ENCODE measurements at places on chromosomes 7 and 10. TPM values are rescaled to one million over a fixed set of nuclear protein-coding genes. Genes with fewer than 3 reads are reported as not detected.

- peak; percentile 31 for DNase-seq
These were observed 61.5 kb upstream of the ELMO1 start for GRCh38 chr7:37510043-37510634.

GRCh38 chr7:98418636-98419315 lies 17.9 kb upstream of the BAIAP2L1 start:
- peak; percentile 23 for DNase-seq

The IKZF1 gene
- 374 TPM for total RNA-seq

The RFC2 gene
- total RNA-seq, result 69.5 TPM

DNA sequence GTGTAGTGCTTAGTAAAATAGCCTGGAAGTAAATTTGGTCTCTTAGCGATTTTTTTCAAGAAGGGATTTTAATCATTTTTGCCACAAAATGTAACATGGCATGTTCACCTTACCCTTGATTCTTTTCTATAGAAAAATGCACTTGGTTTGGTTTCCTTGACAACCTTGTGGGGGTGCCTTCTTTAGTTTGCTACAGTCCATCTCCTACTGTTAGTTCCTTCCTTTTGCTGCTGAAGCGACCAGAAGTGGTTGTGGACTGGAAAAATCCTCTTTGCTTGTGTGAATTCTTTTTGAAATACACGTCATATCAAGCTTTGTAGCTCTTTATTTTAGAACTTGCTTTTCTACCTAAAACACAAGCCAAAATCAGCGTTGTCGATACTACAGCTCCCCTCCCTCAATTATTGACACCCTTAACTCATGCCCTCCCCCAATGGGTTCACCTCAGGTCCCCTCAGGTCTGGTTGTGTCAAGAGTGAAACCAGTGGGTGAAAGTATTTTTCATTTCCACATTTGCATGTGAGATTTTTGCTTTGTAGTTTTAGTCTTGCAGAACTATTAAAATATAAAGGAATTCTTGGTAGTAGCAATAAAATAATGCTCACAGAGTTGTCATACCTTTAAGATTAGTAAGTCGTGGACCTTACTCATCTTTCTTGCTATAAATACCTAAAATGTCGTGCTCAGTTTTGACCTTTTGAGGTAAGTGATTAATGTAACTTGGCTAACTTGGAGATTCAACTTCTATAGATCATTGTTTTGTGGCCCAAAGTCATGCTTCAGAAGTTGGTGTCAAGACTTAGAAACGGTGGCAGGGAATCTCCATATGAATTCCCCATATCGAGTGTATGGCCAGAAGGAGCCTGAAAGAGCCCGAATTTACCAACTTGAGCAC lies 1.5 kb downstream of the ACTR3B start:
- DNase-seq, result no peak

DNA sequence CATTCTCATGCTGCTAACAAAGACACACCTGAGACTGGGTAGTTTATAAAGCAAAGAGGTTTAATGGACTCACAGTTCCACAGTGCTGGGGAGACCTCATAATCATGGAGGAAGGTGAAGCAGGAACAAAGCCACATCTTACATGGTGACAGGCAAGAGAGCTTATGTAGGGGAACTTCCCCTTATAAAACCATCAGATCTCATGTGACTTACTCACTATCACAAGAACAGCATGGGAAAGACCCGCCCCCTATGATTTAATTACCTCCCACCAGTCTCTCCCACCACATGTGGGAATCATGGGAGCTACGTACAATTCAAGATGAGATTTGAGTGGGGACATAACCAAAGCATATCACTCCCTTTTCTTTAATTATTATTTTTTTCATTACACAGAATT lies 16.6 kb downstream of the COL28A1 start:
- DNase-seq, result no peak

DNA sequence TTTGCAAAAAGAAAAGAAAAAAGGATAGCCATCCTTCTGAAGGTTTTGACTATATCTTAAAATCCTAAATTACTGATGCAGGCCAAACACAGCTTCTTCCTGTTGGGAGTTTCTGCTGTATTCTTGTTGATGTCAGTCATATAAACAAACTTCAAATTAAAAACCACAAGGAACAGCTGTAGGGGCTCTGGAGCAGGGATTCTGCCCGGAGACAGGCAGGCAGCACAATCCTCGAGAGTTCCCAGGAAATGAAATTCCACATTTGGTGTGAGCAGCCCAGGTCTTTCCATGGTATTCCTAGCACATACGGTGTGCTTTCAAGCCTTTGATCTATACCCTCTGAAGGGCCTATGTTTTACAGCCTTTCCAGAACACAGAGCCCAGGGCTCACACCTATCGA lies 43.2 kb downstream of the INSYN2A start:
- DNase-seq, result no peak

GRCh38 chr7:95716357-95717122 lies 55.8 kb upstream of the DYNC1I1 start:
- DNase-seq, result no peak

DNA sequence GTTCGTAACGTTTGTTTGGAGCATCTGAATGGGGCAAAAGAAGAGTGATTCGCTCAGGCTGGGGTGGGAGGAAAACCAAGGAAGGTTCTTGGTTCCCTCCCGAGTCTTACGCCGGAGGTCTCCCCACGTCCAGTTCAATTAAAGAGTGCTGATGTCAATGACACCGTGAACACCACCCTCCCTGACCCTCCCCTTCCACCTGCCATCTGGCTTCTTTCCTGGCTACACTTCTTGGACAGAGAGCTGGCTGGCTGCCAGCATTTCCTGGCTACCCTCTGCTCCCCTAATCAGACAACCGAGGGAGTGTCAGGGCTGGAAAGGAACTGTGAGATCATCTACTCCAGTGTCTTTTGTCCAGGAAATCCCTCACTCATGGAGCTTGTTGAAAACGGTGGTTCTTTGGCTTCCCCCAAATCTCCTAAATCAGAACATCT lies 24.1 kb upstream of the FFAR4 start:
- no peak for DNase-seq

DNA sequence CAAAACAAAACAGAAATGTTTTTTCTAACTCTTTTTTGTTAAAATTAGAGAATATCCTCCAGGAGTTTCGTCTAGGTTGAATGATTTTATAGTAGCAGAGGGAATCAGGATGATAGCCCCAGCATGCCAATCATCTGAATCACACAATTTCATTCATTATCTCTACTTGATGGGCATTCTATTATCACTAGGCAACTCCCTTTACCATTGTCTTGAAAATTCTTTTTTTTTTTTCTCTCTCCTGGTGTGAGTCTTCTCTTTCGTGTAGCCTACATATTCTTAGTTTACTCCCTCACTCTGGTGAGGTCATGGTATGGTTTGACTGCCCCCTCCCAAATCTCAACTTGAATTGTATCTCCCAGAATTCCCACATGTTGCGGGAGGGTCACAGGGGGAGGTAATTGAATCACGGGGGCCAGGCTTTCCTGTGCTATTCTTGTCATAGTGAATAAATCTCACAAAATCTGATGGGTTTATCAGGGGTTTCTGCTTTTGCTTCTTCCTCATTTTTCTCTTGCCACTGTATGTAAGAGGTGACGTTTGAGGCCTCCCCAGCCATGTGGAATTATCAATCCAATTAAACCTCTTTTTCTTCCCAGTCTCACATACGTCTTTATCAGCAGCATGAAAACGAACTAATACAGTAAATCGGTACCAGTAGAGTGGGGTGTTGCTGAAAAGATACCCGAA lies 105.0 kb downstream of the OTUD1 start:
- no peak for DNase-seq

DNA sequence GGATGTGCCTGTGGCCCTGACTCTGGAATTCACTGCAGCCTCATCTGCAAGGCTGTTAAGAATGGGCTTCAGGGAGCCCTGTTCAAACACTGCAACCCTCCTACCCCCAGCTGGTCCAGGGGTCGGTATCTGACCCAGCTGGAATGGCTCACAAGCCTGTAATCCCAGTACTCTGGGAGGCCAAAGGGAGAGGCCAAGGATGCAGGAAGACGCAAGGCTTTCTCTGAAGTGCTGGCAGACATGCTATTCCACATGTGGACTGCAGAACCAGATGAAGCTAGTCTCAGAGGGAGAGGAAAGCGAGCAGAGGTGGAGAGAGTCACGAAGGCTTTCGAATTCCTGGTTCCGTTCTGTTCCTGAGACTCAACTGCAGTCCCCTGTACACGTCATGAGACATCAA lies 45.0 kb downstream of the ESYT2 start:
- no peak for DNase-seq

The ATOH7 gene
- not detected for total RNA-seq

GRCh38 chr7:64307254-64308015 lies 6.3 kb upstream of the ZNF736 start:
- peak; percentile 96 for DNase-seq

DNA sequence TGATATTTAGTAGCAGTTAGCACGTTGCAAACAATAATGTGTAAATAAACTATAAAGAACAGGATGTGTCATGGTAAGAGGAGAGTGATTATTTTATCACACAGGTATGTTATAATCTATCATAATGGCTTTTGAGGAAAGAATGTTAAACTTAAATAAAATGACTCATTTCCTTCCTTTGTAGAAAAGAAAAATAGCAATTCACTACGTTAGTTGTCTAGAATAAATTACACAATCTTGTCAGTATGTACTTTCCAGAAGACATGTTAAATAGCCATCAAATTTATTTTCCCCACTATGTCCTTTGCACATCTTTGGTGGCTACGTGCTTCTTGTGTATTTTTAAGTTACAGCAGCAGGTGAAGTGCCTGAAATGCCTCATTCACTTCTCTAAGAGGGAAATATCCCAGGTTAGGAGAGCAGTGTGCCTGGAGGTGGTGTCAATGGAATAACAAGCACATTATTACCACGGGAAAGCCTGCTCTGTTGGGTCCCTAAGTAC lies 133.8 kb downstream of the SEMA3A start:
- DNase-seq, result no peak

- no peak for DNase-seq
These were observed 151.9 kb downstream of the NEURL1 start for GRCh38 chr10:103645141-103646054.

GRCh38 chr7:111229916-111230315 lies 139.0 kb downstream of the LRRN3 start:
- DNase-seq, result no peak

DNA sequence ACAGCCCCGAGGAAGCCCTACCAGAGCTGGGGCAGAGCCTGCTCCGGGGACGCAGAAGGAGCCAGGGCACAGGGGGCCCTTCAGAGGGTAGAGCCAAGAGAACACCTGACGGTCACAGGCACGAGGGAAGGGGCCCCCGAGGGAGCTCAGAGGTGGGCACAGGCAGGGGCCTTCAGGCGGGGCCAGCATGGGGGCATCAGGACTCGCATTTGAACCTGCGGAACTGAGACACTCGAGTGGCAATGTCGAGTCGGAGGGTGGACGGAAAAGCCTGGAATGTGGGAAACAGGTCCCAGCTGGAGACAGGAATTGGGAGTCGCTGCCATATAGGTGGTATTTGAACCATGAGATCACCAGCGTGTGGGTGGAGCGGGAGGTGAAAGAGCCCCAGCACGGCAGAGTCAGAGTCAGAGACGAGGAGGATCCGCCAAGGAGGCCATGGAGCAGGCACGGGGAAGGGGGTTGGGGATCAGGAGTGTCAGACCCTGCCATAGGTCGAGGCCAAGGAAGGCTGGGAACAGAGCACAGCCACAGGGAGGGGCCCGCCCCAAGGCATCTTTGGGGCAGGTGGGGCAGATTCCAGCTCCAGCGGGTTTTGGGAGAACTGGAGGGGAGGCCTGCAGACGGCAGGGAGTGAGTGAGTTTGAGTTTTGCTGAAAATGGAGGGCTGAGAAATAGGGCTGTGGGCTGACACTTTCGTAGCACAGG lies 13.8 kb downstream of the STK32C start:
- DNase-seq, result no peak

- no peak for DNase-seq
These were observed 6.1 kb downstream of the TBATA start for GRCh38 chr10:70779088-70779487.

The FBXO24 gene
- 0.45 TPM for total RNA-seq

GRCh38 chr7:158322616-158323530 lies 264.8 kb downstream of the PTPRN2 start:
- no peak for DNase-seq

DNA sequence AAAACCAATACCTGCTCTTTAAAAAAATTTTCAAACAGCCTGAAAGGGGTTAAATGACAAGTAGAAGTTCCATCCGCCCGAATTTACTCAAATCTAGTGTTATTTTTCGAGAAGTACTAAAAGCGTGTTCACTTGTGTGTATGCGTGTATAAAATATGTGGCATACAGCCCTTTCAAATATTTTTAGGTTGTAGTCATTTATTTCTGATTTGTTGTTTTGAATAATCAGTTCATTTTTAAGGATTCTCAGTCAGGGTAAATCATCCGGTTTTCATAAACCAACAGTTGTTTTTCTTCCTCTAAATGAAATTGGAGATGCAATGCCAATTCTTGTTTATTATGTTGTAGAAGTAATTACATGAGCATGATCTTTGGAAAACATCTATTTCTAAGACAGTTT lies 6.9 kb upstream of the SUN1 start:
- DNase-seq, result no peak

- no peak for DNase-seq
These were observed 82.6 kb downstream of the DNMBP start for GRCh38 chr10:99926925-99927720.

GRCh38 chr10:12617191-12618175 lies 268.1 kb downstream of the CAMK1D start:
- no peak for DNase-seq

The NPSR1 gene
- not detected for total RNA-seq

GRCh38 chr7:37815671-37816371 lies 32.6 kb upstream of the NME8 start:
- DNase-seq, result no peak

The IGFBP1 gene
- total RNA-seq, result not detected

DNA sequence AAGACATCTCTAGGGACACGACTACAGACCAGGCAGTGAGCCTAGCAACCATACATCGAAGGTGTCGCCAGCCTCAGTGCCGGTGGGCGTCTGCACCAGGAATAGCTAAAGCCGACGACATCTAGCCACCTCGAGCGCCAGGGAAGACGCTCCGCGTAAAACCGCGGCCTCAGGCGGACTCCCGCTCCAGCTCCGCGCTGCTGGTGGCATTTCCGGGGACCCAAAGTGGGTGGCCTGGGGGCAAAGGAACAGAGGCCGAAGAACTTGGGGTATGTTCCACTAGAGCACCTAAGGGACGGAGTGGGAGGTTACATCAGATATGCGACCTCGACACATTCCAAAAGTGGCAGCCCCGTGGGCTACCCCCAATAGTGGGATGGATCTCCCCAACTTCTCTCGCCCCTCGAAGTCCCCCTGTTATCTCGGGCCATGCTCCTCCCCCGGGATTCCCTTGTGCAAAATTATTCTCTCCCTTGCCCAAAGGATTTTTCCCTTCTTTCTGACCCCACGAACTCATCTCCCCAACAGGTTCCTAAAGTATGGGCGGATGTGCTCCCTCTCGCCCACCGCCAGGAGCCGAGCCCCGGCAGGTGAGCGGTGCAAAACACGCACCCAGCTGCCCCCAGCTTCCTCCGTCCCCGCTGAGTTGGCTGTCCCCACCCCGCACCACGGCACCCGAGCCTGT lies 1.2 kb downstream of the KCNMA1 start:
- no peak for DNase-seq

The TAS2R5 gene
- 0.99 TPM for total RNA-seq

- peak; percentile 76 for DNase-seq
These were observed 26.3 kb upstream of the WDFY4 start for GRCh38 chr10:48658243-48658974.

The ITIH2 gene
- total RNA-seq, result not detected
